IMR-90 (cell line): ENCODE measurements at places on chromosomes 13 and 19. TPM values are rescaled to one million over a fixed set of nuclear protein-coding genes. Genes with fewer than 3 reads are reported as not detected.
A peak's percentile ranks its signal among the peaks of the same experiment; 100 is the strongest.

DNA sequence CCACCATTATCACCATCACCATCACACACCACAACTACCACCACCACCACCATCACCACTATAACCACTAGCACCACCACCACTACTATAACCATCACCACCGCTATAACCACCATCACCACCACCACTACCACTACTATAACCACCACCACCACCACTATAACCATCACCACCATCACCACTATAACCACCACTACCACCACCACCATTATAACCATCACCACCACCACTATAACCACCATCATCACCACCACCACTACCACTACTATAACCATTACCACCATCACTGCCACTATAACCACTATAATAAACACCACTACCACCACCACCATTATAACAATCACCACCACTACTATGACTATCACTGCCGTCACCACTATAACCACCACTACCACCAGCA lies 173.2 kb downstream of the DCLK1 start:
- H3K4me3 ChIP-seq, result no peak overlapping the region
- H3K27me3 ChIP-seq, result no peaks in the 10 kb centered on the region
- DNase-seq, result no peak
- H3K36me3 ChIP-seq, result no peaks in the 10 kb centered on the region

DNA sequence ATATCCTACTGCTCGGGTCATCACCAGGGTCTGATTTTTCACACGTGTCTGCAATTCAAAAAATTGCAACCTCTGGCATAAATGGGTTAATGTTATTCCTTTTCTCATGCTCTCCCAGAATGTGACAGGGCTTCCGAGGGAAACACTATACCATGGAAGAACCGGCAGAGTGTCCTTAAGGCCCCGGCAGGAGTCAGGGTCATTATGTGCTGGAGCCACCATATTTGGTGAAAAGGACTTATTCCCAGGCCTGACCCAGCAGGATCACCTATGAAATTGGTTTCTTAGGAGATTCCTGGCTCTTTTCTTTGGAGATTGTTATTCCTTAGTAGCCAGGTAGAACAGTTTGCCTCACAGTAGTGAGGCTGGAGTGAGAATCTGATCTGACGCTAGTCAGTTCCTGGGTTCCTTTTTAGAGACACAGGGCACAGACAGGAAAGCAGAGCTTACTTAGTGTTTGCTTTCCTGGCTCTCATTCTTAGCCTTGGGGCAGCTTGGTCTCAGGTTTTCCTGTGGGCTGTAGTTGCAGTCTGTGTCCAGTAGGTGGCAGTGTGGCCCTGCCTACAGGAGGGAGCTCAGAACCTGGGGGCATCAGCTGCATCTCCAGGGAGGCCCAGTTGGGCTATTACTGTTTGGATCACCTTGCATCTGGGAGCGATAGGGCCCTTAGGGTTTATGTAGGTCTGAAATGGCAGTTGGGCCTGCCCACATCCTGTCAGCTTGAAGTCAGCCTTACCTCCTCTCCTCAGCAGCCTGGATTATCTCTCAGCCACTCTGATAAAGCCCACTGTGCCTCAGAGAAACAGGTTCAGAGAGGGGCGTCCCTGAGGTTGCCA lies 12.4 kb downstream of the SNRNP70 start:
- H3K27ac ChIP-seq, result no peak overlapping the region
- H3K27me3 ChIP-seq, result no peaks in the 10 kb centered on the region

DNA sequence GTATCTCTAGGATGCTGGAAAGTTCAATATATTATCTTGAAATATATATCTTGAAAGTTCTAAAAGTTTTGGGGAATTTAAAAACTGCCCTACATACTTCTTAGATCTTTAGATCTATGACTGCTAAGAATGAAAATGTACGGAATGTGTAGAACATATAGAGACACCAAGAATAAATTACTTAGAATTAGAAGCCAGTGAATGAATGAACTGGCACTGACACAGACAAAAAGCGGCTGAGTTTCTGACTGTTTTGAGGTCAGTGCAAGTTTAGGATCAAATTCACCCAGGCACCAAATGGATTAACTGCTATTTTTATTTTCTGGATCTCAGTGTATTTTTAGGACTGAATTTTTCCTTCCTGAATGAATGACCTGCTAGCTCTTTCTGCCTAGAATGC lies 411.2 kb downstream of the KCTD12 start:
- H3K4me1 ChIP-seq, result peaks cover 1% of the 10 kb centered on the region; the same call in 1 of the 2 replicates
- H3K4me3 ChIP-seq, result no peak overlapping the region
- H3K27ac ChIP-seq, result no peak overlapping the region

DNA sequence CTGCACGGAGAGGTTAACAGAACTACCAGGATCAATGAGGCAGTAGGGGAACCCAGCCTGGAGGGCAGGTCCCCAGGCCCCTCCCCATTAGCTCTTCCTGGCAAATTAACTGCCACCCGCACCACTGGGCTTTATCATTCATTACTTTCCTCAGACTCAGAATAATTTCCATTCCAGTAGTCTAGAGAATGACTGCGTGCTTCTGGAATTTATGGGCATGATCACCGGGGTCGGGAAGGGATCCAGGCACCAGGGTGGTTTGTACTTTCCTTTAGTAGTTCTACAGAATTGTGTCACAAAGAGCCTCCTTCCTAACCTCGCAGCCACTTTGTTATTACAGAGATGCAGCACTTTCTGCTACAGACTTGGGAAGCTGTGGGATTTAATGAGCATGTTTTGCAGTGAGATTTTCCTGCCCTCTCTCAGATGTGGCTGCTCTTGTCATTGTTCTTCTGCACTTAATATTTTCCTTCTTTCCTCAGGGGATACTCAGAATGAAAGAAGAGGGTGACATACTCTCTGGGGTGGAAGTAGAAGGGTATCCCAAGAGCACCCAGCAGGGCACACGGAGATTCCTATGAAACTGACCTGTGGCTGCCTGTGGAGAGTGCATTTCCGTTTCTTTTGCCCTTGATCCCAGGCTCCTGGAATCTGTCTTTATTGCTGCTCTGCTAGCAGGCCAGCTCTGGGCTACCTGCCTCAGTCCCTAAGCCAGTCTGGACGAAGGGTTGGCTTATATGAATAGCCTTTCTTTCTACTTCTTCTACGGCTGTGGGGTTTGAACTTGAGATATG lies 285.0 kb upstream of the SLC10A2 start:
- H3K27me3 ChIP-seq, result no peaks in the 10 kb centered on the region
- H3K4me1 ChIP-seq, result no peaks in the 10 kb centered on the region
- no peak overlapping the region for H3K27ac ChIP-seq
- no peak for DNase-seq

DNA sequence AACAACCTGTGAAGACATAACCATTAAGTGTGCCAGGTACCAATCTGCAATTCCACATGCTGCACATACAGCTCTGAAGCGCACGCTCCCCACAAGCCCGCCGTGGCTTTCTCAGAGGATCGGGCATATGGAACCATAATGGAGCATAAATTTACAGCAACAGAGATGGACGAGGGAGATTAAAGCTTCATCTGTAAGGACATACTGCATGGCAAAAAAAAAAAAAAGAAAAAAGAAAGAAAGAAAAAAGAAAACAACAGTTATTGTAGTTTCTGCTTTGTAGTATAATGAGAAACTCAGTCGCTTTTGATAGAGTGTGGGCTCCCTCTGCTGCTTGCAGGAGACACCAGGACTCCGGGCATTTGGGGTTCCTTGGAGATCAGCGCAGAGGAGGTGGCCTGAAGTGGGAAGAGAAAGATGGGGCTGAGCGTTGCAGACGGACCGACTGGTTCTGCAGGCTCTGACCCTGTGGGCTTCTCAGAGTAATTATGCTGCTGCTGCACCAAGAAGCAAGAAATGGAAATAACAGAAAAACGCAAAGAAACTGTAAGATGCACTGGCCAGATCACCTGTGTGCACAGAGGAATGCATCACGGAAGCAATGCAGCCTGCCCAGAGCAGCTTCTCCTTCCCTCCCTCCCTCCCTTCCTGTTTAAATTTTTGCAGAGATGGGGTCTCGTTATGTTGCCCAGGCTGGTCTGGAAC lies 10.8 kb upstream of the PDCD5 start:
- H3K27me3 ChIP-seq, result 0 out of 2 replicates have a peak, but pooled peaks cover 2% of the 10 kb centered on the region
- H3K4me1 ChIP-seq, result no peaks in the 10 kb centered on the region
- H3K4me3 ChIP-seq, result no peak overlapping the region
- DNase-seq, result peak; percentile 57

GRCh38 chr19:38989066-38989605 lies 13.6 kb upstream of the FBXO17 start:
- H3K27ac ChIP-seq, result no peak overlapping the region
- H3K4me1 ChIP-seq, result peaks cover 7% of the 10 kb centered on the region; the same call in 1 of the 2 replicates
- DNase-seq, result no peak
- H3K4me3 ChIP-seq, result no peak overlapping the region
- H3K27me3 ChIP-seq, result peaks cover 2% of the 10 kb centered on the region; the same call in 1 of the 2 replicates

DNA sequence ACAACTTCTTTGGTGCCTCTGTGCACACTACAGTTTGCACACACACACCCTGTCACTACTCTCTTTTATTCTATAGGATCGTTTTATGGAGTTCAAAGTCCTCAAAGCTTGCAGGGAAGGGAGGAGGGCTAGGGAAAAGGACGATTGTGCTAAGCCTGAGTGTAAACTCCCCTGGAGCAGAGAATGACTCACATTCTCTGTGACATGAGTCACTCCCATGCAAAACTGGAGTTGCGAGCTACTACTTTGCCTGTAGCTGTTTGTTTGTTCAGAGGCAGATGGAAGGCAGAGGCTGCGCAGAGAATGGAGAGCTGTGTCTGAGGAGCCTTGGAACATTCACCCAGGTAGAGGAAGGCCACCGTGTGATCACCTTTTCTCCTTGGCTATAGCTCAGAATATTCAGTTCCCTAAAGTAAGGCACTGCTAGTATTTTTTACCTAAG lies 80.5 kb upstream of the MBNL2 start:
- DNase-seq, result peak; percentile 94
- H3K36me3 ChIP-seq, result no peaks in the 10 kb centered on the region
- H3K27ac ChIP-seq, result peak overlapping the region; percentile 19; the same call in 1 of the 2 replicates
- peaks cover 13% of the 10 kb centered on the region for H3K4me1 ChIP-seq
- no peak overlapping the region for H3K4me3 ChIP-seq

DNA sequence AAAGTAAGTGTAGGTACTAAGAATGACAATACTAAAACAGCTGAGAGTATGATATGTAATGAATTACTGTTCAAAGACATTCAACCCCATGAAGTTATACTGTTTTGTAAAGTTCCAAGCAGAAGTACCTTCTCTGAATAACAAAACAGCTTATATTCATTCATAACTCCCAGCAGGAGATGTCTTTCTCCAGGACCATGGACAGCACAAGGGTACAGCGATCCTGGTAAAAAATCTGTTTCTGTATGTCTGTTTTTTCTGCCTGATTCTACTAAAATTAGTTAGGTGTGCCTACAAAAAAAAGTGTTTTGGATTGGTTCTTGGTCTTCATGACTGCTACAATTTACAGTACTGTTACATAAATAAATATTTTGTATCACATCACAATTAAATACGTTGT lies 172.5 kb upstream of the SLITRK5 start:
- no peaks in the 10 kb centered on the region for H3K36me3 ChIP-seq
- peak; percentile 0 for DNase-seq
- H3K27me3 ChIP-seq, result no peaks in the 10 kb centered on the region
- H3K4me3 ChIP-seq, result no peak overlapping the region
- H3K4me1 ChIP-seq, result no peaks in the 10 kb centered on the region

DNA sequence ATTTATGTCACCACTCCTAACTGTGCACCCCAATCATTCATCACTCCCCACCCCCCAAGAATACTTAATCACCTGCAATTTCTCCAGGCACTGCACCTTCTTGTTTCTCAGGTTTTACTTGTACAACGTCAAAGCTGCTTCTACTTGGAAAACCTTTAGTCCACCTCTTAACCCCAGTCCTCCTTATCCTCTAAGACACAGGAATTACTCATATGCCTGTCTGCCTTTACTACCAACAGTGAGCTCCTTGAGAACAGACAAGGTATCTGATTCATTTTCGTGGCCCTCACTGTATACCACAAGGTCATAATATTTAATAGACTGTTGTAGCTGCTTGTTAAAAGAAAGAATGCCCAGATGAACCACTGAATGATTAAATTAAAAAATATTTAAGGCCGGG lies 21.0 kb upstream of the NDFIP2 start:
- H3K4me1 ChIP-seq, result no peaks in the 10 kb centered on the region
- no peaks in the 10 kb centered on the region for H3K27me3 ChIP-seq

- H3K4me3 ChIP-seq, result peak overlapping the region; percentile 31
- H3K27ac ChIP-seq, result no peak overlapping the region; the same call in 1 of the 2 replicates
- DNase-seq, result no peak
- H3K4me1 ChIP-seq, result no peaks in the 10 kb centered on the region
- H3K27me3 ChIP-seq, result no peaks in the 10 kb centered on the region
These were observed 64.1 kb downstream of the ZNF429 start for GRCh38 chr19:21569494-21569865.

GRCh38 chr19:48353677-48354076 lies 10.1 kb downstream of the TMEM143 start:
- DNase-seq, result peak; percentile 33
- no peaks in the 10 kb centered on the region for H3K4me1 ChIP-seq
- no peak overlapping the region for H3K27ac ChIP-seq
- H3K36me3 ChIP-seq, result no peaks in the 10 kb centered on the region
- H3K27me3 ChIP-seq, result no peaks in the 10 kb centered on the region

- peaks cover 15% of the 10 kb centered on the region; the same call in 1 of the 2 replicates for H3K27me3 ChIP-seq
- no peak overlapping the region for H3K4me3 ChIP-seq
- DNase-seq, result no peak
- no peaks in the 10 kb centered on the region for H3K4me1 ChIP-seq
- no peaks in the 10 kb centered on the region for H3K36me3 ChIP-seq
These were observed 1.1 kb downstream of the TNFSF9 start for GRCh38 chr19:6531956-6532243.

- H3K36me3 ChIP-seq, result no peaks in the 10 kb centered on the region
- H3K4me3 ChIP-seq, result no peak overlapping the region
- H3K4me1 ChIP-seq, result peaks cover 12% of the 10 kb centered on the region
- no peak overlapping the region for H3K27ac ChIP-seq
- no peaks in the 10 kb centered on the region for H3K27me3 ChIP-seq
These were observed 18.6 kb downstream of the NALCN start for GRCh38 chr13:101397742-101398141.

DNA sequence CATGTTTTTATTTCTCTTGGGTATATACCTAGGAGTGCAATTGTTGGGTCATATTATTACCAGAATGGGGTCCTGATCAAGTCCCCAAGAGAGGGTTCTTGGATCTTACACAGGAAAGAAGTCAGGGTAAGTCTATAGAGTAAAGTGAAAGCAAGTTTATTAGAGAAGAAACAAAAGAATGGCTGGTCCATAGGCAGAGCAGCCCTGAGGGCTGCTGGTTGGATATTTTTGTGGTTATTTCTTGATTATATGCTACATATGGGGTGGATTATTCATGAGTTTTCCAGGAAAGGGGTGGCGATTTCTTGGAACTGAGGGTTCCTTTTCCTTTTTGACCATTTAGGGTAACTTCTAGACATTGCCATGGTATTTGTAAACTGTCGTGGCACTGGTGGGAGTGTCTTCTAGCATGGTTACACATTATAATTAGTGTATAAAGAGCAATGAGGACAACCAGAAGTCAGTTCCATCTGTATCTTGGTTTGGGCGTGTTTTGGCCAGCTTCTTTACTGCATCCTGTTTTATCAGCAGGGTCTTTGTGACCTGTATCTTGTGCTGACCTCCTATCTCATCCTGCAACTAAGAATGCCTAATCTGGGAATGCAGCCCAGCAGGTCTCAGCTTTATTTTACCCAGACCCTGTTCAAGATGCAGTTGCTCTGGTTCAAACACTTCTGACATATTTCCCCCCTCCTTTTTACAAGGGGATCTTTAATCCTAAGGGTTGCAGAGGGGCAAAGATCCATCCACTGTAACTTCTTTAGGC lies 41.1 kb downstream of the CEACAM1 start:
- H3K36me3 ChIP-seq, result no peaks in the 10 kb centered on the region
- no peak overlapping the region for H3K4me3 ChIP-seq
- H3K27me3 ChIP-seq, result peaks cover 3% of the 10 kb centered on the region; the same call in 1 of the 2 replicates

Gene ZGLP1
- total RNA-seq, result 0.54 TPM in 1 of 2 replicates, not detected in the other

Gene PSG3
- total RNA-seq, result not detected in 2 replicates

Gene ZNF320
- total RNA-seq, result 4.7 and 5.0 TPM in 2 replicates

Gene AZU1
- not detected in 2 replicates for total RNA-seq

Gene FCGBP
- total RNA-seq, result under 0.01 TPM in 1 of 2 replicates, not detected in the other

Gene AKT2
- 54.4 and 61.5 TPM in 2 replicates for total RNA-seq

Gene GPR12
- not detected in 2 replicates for total RNA-seq

Gene CACNG6
- not detected in 2 replicates for total RNA-seq

Gene CLDND2
- total RNA-seq, result not detected in 2 replicates
